ENCODE measurements at places on chromosomes 2 and 18.

DNA sequence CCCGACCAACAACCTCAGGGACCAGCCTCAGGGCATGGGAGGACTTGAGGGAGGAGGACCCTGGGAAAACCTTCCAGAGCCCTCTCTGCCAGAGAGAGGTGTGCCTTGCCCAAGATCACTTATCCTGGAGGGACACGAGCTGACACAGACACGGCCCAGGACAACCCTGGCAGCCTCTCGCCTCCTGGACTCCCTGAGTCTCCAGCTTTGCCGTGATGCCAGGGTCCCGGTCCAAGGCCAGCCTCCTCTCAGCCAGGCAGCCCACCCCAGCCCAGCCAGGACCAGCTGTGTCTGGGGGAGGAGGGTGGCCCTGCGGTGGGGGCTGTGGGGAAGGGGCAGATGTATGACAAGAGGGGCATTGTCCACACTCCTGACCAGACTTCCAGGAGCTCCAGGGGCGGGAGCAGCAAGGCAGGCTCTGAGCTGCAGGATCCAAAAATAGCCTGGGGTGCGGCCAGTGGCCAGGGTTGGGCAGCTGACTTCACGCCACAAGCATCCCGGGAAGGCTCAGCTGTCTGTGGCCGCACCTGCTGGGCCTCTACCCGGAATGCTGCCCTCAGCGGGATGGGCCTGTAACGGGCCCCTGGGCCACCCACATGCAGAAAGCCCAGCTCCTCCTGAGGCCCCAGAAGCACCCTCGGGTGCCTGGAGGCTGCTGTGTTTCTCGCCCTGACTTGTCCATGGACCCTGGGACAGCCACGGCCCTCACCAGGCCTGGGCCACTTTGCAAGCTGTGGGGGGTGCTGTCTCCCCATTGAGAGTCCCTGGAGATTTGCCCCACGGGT, 65.5 kb upstream of the GPC1 start:
- peak; percentile 36 for DNase-seq

GRCh38 chr2:28392297-28393113, at the start of gene FOSL2:
Gene FOSL2 (plus strand): TSS chr2:28392858. CDS start chr2:28393721, 863 bp downstream.
- DNase-seq, result peak; percentile 94

- no peak for DNase-seq
These were observed 757.5 kb upstream of the DDX18 start for GRCh38 chr2:117057016-117057415.

DNA sequence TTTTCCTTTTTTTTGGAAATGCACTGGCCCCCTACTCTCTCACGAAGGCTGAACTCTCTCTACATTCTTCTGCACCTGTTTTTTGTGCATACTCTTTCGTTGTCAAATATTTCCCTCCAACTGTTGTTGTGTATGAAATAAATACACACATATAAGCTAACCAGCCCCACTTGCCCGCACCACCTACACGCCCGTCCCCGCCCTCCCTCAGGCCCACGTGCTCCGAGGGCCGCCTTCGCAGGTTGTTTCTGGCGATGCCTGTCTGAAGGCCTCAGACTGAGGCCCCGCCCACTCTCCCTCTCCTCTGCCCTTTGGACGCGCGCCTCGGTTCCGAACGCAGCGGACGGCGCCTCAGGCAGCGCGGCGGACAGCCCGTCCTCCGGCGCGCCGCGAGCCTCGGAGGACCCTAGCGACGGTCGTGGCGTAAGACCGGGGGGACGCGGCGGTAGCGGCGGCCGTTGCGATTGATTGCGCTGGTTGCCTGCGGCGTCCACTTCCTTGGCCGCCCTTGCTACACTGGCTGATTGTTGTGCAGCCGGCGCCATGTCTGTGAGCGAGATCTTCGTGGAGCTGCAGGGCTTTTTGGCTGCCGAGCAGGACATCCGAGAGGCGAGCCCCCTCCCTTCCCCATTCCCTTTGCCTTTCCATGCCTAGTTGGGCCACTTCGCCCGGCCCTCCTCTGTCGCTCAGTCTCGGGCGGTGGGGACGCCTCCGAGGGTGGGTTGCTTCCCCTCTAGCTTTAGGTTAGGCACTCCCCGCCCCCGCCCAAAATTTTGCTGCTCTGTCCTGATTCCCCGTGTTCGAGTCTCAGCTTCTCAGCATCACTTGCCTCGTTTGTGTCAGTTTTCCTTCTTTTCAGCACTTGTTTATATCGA, at the start of gene TSN:
TSN (plus strand) TSS at position 415 of the 875 bp plus-strand sequence; CDS start at position 544, 129 bp downstream.
- peak; percentile 90 for DNase-seq

GRCh38 chr2:9071032-9071431, 67.5 kb upstream of the MBOAT2 start:
- DNase-seq, result no peak

DNA sequence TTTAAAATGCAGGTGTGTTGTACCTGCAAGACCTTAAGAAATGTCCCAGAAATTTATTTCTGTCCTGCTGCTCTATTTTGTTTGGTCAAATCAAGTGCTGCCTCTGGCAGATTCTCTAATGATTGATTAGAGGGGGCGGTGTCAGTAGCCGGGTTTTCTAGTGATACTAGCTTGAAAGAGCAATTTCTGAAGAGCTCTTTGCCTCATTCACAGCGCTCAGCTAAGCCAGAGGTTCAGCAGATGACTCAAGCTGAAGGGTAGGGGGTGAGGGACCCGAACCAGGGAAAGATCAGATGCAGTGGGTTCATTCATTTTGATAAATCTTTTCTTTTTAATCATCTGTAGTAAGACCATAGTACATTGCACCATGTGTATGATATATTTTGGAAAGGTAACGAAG, 15.0 kb downstream of the ZBTB7C start:
- no peak for DNase-seq

DNA sequence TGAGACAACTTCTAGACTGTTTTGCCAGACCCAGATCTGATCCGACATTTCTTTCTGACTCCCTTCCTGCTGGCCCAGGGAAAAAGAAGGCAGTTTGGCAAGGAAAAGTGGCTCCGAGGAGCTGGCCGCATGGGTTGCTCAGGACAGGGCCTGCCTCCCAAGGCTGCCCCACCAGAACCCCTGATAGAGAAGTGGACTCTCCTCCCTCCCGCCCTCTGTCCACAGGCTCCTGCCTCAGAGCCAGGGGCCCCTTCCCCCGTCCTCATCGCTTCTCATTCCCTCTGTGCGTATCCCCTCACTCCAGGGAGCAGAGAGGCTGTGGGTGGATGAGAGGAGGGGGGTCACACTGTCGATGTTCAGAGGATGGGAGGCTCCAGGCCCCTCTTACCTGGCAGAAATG, 110.2 kb downstream of the TNS1 start:
- no peak for DNase-seq

- no peak for DNase-seq
These were observed 35.6 kb downstream of the TWIST2 start for GRCh38 chr2:238883421-238883901.

DNA sequence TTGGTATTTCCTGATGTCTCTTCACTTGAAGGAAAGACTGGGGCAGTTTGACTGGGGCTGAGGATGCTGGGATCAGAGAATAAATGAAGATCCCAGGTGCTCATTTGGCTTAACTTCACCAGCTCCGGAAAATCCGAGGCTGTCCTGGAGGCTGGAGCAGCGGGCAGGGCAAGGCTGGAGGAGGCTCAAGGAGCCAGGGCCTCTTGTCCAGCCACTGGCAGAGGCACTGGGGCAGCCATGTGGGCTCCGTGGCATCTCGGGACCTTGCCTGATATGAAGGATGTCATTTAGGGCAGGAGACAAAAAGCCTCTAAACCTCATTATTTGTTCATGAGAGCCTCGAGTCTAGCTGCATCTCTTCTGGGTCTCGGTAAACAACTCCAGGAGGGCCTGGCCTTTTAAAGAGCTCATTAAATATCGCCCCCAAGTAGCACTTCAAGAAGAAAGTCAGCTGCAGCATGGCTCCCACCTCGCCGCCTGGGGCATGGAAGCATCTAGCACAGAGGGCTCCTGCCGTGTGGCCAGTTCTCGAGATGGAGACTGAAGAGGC, 13.5 kb upstream of the GPR55 start:
- DNase-seq, result no peak

DNA sequence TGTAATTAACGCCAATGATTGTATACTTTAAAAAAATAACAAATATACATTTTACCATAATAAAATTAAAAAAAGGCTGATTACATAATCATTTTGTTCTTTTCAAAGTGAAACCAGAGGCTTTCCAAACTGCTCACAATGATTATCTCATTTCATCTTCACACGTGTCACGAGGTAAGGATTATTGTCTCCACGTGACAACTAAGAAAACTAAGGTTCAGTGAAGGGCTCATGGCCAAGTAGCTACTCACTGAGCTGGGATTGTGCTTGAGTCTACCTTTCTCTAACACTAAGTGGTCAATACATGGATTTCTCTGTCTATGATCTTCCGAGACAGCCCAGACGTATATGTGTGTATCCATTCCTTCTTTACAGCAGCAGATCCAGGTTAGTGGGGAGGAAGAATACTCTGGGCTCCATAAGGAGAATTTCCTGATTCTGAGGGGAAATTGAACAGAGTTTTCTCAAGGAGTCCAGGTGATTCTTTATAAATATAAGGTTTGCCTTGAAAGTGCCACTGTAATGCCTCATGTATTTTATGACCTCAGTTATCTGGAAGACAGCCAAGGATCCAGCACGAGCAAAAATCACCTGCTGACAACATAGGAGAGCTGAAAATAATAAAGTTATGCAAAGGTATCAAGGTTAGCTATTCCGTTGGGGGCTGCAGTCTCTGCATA, 25.6 kb upstream of the ACSL3 start:
- DNase-seq, result no peak

GRCh38 chr2:215622837-215623236, 187.0 kb upstream of the FN1 start:
- DNase-seq, result no peak

DNA sequence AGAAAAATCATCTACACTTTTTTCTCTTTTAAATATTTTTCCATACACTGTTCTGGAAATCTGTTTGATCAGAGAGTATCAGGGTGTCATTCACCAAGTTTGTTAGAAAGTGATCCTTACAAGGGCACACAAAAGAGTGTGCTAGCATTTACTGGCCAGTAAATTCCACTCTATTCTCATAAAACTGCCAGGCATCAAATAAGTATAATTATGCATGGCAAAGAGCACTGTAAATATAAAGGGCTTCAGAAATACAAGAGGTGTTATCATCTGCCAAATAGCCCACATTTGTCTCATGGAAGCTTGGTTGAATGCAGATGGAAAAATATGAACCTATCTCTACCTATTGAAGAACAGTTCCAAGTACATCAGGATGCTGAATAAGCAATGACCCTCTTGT, 847.3 kb upstream of the ACVR2A start:
- DNase-seq, result no peak

GRCh38 chr2:36587556-36587955, 10.4 kb downstream of the FEZ2 start:
- no peak for DNase-seq

DNA sequence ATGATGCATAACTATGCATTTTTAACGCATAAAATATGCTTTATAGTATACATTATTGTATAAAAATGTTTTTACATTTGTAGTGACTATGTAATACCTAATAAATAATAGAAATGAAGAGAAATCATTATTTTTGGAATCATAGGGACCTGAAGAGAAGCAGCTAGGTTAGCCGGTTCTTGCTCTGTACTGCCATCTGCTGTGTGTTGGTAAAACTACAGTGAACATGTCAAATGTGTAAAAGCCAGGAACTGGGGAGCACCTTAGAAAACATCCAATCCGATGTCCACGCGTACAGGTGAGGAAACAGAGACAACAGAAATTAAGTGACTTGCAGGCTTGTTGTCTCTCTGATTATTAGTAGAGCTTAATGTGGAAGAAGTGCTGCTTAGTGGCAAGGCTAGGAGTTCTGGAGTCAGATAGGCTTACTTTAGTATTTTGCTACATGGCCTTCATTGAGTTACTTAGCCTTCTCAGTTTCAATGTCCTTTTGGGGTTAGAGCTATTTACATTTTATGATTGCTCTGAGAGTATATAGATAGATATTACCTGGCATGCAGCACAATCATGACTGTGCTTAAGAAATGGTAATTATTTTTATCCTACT, 386.5 kb downstream of the DLGAP1 start:
- DNase-seq, result no peak

- no peak for DNase-seq
These were observed 23.2 kb upstream of the KDM3A start for GRCh38 chr2:86417961-86418360.

- DNase-seq, result no peak
These were observed 105.9 kb upstream of the RMDN2 start for GRCh38 chr2:37819186-37819585.

DNA sequence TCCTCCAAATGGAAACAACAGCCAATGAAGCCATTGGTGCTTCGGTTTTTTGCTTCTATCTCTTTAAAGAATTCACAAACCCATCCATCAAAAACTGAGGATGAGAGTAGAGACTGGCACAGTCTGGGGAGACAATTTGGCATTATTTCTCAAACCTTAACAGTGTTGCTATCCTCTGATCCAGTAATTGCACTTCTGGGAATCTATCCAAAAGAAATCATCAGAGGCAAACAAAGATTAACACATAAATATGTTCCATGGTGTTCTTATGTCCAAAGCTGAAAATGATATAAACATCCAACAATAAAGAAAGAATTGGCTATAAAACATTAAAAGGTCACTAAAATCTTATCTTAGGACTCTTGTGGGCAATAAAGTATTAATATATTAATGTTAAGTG, 35.1 kb downstream of the REEP1 start:
- DNase-seq, result no peak

DNA sequence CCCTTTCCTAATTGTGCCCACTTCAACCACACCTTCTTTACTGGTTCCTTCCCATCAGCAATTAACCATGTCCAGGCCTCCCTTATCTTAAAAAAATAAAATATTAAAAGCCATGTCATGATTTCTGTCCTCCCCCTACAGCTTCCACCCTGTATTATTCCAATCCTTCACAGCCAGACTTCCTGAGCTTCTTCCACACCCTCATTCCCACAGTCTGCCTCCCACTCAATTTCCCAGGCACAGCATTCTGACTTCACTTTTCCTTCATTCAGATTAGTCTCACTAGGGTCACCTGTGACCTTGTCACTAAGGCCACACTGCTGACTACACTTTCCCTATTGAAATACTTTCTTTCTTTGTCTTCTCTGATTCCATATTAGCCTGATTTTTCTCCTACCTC, 159.4 kb downstream of the DIS3L2 start:
- no peak for DNase-seq

- DNase-seq, result no peak
These were observed 102.5 kb upstream of the RASGRP3 start for GRCh38 chr2:33373986-33374385.

- DNase-seq, result no peak
These were observed 103.7 kb downstream of the HS6ST1 start for GRCh38 chr2:128214866-128215460.

- no peak for DNase-seq
These were observed 349.4 kb upstream of the POU3F3 start for GRCh38 chr2:104504331-104505073.

GRCh38 chr2:165953306-165953654, 296 bp downstream of the TTC21B start:
- DNase-seq, result no peak

Data from anterior cingulate cortex (tissue), 58 donors.